Neural crest cell (in vitro differentiated cells): ENCODE measurements at places on chromosomes 1 and 21.

DNA sequence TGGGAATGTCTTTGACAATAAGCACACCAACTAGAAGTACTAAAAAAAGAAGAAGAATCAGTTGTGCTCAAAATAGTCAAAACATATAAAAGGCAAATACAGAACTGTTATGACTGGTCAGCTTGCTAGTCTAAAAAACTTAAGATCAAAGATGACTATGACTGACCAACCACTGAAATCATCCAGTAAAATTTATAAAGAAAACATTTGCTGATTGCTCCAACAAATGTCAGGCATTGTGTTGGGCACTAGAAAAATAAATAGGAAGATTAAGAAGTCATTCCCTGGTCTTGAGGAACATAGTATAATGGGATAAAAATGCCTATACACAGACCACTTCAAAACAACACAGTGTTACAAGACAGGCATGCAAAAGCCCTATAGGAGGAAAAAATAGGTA, 9.3 kb upstream of the ANGPTL3 start:
- no peak for DNase-seq
- no peaks in the 10 kb centered on the region for H3K27me3 ChIP-seq
- H3K27ac ChIP-seq = no peak overlapping the region
- peaks cover 30% of the 10 kb centered on the region for H3K36me3 ChIP-seq
- no peak overlapping the region for H3K4me3 ChIP-seq

- no peak overlapping the region for H3K27ac ChIP-seq
- H3K4me3 ChIP-seq = no peak overlapping the region
- no peaks in the 10 kb centered on the region for H3K4me1 ChIP-seq
- H3K27me3 ChIP-seq = no peaks in the 10 kb centered on the region
- H3K36me3 ChIP-seq = no peaks in the 10 kb centered on the region
- DNase-seq = no peak
These were observed 14.4 kb upstream of the ERVH48-1 start for GRCh38 chr21:42939582-42940413.

DNA sequence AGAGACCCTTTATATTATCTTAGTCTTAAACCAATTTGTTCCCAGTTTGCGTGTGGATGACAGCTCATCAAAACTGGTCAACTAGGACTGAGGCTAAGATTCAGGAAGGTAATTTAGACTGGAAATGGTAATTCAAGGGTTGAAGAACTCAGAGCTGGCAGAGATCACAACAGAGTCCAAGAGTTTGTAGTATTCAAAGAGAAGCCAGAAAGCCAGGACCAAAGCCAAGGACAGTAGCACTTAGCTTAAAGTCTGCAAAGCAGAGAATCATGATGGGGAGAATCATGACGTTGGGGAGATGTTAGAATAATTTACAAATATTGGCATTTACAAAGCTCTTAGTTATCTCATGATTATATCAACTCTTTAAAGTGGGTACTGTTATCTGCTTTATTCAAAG, 32.6 kb downstream of the RNF11 start:
- DNase-seq = no peak
- H3K27ac ChIP-seq = no peak overlapping the region
- H3K4me1 ChIP-seq = peaks cover 7% of the 10 kb centered on the region
- no peaks in the 10 kb centered on the region for H3K27me3 ChIP-seq

- H3K4me1 ChIP-seq = peaks cover 8% of the 10 kb centered on the region
- H3K4me3 ChIP-seq = no peak overlapping the region
- H3K27ac ChIP-seq = peak overlapping the region; percentile 73
- DNase-seq = no peak
- no peaks in the 10 kb centered on the region for H3K36me3 ChIP-seq
- H3K27me3 ChIP-seq = no peaks in the 10 kb centered on the region
These were observed 88.9 kb upstream of the HAO2 start for GRCh38 chr1:119279456-119280381.

- DNase-seq = no peak
- no peak overlapping the region for H3K27ac ChIP-seq
- no peaks in the 10 kb centered on the region for H3K27me3 ChIP-seq
- H3K4me3 ChIP-seq = no peak overlapping the region
- H3K36me3 ChIP-seq = no peaks in the 10 kb centered on the region
These were observed 11.7 kb downstream of the AVPR1B start for GRCh38 chr1:206105464-206105995.

GRCh38 chr1:8965121-8965820, 19.6 kb downstream of the CA6 start:
- peaks cover 13% of the 10 kb centered on the region for H3K27me3 ChIP-seq
- H3K4me1 ChIP-seq = peaks cover 4% of the 10 kb centered on the region
- no peak overlapping the region for H3K27ac ChIP-seq
- no peak overlapping the region for H3K4me3 ChIP-seq
- DNase-seq = no peak

DNA sequence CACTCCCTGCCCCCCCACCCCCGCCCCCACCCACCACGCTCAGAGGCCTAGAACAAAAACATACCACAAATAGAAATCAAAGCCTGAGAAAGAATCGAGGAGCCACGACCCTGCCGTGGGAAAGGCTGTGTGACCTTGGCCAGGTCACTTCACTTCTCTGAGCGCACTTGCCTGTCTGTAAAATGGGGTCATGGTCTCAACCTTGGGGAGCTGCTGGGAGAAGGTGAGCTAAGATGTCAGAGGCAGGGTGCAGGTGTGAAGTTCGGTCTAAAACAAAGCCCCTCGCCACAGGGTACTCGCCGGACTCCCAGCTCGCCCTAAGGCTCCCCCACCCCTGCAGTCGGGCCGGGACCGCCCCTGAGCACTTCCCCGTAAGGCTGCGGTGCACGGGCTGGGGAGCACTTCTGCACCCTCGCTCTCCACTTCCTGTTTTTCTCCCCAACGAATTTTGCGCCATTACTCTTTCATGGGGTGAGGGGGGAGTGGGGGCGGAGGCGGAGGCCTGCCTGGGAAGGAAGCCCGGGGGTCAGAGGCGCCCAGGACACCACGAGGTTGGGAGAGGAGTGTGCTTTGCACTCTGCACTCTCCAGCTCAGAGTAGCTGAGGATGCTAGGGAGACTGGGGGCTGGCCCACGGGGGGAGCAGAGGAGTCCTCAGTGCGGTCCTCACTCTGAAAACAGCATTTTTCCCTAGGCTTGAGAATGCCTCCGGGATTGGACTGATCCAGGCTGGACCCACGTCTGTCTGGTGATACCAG, 21.9 kb upstream of the PIK3CD start:
- no peak overlapping the region for H3K4me3 ChIP-seq
- H3K27me3 ChIP-seq = peaks cover 10% of the 10 kb centered on the region
- peaks cover 8% of the 10 kb centered on the region for H3K4me1 ChIP-seq
- DNase-seq = no peak
- H3K36me3 ChIP-seq = no peaks in the 10 kb centered on the region
- H3K27ac ChIP-seq = no peak overlapping the region

DNA sequence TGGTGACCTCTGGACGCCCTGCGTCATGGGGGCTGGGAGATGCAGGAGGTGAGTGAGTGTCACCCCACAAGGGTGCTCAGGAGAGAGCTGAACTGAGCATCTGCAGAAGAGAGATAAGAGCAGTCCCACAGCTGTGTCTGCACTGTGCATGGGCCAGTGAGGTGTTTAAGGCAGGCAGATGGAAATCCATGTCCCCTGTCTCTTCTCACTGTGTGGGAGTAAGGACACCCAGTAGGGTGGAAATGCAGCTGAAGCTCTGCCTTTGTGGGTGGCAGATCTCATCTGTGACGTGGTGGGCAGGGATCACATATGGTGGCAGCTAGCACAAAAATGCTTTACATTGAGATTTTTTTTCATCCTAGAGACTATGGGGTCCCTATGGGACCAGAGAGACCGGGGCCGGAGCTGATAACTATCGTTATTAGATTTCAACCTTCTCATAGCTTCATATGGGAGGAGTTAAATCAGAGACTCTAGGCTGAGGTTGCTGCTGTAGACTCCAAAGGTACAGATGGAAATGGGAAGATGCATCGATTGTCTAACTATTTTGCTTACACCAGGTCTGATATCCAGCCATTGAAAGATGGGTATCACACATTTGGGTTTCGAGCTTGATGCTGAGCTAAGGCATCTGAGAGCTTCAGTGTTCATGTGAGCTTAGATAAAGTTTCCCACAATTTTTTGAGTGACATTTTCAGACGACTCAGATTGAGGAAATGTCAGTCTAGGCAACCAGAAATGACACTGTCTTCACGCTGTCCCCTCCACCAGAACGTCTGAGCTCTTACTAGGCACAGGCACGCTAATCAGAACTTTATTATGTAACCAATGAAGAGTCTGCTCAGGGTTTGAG, 65.3 kb upstream of the PSEN2 start:
- no peak for DNase-seq
- no peaks in the 10 kb centered on the region for H3K27me3 ChIP-seq
- H3K4me3 ChIP-seq = no peak overlapping the region
- H3K27ac ChIP-seq = no peak overlapping the region

GRCh38 chr1:99623554-99623953, 22.4 kb upstream of the PALMD start:
- no peaks in the 10 kb centered on the region for H3K36me3 ChIP-seq
- H3K27me3 ChIP-seq = no peaks in the 10 kb centered on the region
- H3K27ac ChIP-seq = no peak overlapping the region
- no peaks in the 10 kb centered on the region for H3K4me1 ChIP-seq
- no peak for DNase-seq
- no peak overlapping the region for H3K4me3 ChIP-seq

GRCh38 chr1:46804926-46805325, 6.1 kb downstream of the CYP4B1 start:
- H3K36me3 ChIP-seq = no peaks in the 10 kb centered on the region
- no peaks in the 10 kb centered on the region for H3K4me1 ChIP-seq
- H3K27me3 ChIP-seq = peaks cover 23% of the 10 kb centered on the region
- no peak for DNase-seq
- H3K27ac ChIP-seq = no peak overlapping the region
- no peak overlapping the region for H3K4me3 ChIP-seq

DNA sequence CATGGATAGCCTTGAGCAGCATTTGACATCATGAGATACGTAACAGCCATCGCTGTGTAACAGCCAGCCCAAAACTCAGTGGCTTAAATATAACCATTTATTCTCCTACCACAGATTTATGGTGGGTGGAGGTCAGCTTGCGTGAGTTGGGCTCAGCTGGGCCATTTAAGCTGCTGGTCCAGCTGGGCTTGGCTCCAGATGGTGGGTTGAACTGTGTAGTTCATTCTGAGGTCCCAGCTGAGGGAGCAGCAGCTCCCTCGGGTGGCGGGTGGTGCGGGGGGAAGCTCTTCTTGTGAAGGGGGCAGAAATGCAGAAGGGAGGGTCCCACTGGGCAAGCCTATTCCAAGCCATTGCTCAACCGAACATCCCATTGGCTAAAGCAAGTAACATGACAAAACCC, 75.9 kb downstream of the IGSF21 start:
- no peak for DNase-seq
- H3K27me3 ChIP-seq = peaks cover 39% of the 10 kb centered on the region
- no peaks in the 10 kb centered on the region for H3K36me3 ChIP-seq
- no peak overlapping the region for H3K4me3 ChIP-seq
- H3K4me1 ChIP-seq = no peaks in the 10 kb centered on the region
- no peak overlapping the region for H3K27ac ChIP-seq

DNA sequence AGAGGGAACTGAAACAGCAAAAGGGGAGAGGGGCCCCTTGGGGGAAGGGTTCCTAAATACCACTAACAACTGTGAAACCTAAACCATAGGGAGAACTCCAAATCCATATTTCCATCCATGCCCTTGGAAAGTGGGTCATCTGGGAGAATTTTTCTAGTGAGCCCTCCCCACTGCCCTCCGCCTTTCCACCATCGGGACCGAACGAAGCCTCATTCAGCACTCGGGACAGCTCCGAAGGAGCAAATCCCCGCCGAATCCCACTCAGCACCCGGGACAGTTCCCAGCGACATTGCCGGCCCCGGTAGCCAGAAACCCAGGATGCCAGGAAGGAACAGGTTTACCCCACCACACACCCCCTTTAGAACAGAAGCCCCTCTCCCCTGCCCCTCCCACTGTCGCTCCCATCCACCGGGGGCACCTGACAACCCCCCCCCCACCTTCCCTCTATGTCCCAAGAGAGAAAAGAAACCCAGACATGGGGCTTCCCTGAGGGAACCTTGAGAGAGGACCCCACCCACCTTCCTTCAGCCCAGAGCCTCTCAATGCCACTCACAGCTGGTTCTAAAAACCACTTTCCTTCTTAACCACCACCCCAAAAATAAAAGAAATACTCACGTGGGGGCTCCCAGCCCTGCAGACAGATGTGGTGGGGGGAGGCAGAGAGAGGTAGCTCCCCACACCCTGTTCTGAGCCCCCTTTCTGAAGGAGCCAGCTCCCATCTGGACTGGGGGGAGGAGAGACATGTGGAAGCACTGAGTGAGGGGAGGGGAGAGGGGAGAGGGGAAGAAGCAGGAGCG, 4.5 kb downstream of the DLGAP3 start:
- H3K4me3 ChIP-seq = peak overlapping the region; percentile 53
- peaks cover 90% of the 10 kb centered on the region for H3K27me3 ChIP-seq
- H3K27ac ChIP-seq = no peak overlapping the region
- DNase-seq = peak; percentile 88
- H3K36me3 ChIP-seq = no peaks in the 10 kb centered on the region

DNA sequence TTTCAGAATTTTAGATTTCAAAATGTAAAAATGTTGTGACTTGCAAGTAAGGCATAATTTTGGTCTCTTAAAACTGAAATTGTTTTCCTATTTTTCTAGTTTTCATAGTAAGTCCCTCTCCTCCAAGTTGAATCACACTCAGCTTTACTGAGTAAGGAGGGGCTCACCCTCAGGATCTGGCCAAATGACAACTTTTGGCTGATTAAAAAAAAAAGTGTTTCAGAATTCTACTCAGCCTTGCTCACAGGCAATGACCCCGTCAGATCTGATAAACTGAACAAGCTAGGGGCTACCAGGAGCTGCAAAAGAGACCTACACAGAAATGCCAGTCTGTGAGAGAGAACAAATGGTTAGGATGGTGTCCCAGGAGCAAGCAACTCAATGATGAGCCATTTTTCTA, 159.8 kb downstream of the PBX1 start:
- H3K4me1 ChIP-seq = peaks cover 22% of the 10 kb centered on the region
- no peak for DNase-seq
- H3K4me3 ChIP-seq = no peak overlapping the region
- no peaks in the 10 kb centered on the region for H3K27me3 ChIP-seq
- H3K36me3 ChIP-seq = no peaks in the 10 kb centered on the region
- H3K27ac ChIP-seq = no peak overlapping the region
